Activated CD8-positive, alpha-beta memory T cell treated with anti-CD3 and anti-CD28 coated beads for 1 hour (primary cell): ENCODE measurements at places on chromosomes 3 and 15.
A peak's percentile ranks its signal among the peaks of the same experiment; 100 is the strongest.

DNA sequence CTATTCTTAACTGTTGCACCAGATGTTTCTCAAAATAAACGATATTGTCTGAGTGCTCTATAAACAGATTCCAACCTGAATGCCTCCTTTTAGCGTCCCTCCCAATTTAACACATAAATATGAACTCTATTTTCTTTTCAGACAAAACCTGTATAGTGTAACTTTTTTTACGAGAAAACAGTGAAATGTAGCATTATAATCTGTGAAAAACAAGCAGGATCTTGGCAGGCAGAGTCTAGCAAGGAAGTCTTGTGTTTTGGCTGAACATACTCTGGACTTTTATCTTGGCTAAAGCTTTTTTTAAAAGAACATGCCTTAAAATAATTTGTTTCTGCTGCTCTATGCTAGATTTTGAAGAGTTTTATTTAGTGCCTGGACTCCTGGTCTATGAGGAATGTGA, 150.5 kb downstream of the ROBO2 start:
- no peak for DNase-seq

DNA sequence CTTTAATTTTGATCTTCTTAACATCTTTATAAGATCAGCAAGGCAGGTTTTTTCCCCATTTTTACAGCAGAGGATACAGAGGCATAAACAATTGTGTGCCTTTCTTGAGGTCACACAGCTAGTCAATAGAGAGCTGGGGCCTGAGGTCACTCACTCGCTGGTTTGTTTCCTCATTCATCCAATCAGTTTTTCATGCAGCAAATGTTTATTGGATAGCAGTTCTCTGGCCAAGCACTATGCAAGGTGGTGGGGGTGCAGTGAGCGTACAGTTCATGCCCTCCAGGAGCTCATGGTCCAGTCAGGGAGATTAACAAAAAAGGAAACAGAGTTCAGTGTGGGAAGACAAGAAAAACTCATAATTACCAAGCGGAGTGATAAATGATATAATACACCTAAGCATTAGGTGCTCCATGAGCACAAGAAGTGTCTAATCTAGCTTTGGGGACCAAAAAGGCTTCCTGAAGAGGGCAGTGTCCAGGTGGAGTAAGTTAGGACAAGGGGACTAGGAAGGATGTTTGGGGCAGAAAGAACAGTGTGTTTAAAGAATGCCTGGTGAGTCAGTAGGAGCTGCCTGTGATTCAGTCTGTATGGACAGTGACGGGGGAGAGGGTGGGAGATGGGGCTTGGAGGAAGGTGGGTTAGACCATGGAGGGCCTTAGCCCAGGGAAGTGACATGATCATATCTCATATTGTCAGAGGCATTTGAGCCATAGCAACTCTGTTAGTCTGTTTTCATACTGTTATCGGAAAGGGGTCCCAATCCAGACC, 29.3 kb downstream of the MAP2K5 start:
- no peak for DNase-seq

DNA sequence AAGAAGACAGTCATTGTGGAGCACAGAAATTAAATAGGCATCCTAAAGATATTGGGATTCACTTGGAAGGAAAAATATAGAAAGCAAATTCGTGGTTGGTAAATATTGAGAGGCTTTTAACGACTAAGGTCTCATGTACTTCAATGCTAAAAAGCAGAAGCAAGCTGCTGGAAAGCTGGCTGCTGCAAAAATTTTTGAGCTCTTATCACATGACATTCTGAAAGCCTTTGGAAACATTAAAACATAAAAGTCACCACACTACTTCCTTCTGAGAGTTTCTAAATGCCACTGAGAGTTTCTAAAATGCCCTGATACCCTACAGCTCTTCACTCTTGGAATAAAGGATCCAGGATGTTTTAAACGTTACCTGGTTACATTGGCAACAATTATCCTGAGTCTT, 39.0 kb upstream of the CBLB start:
- DNase-seq: no peak

GRCh38 chr3:23811919-23812318, 6.2 kb downstream of the UBE2E1 start:
- no peak for DNase-seq

DNA sequence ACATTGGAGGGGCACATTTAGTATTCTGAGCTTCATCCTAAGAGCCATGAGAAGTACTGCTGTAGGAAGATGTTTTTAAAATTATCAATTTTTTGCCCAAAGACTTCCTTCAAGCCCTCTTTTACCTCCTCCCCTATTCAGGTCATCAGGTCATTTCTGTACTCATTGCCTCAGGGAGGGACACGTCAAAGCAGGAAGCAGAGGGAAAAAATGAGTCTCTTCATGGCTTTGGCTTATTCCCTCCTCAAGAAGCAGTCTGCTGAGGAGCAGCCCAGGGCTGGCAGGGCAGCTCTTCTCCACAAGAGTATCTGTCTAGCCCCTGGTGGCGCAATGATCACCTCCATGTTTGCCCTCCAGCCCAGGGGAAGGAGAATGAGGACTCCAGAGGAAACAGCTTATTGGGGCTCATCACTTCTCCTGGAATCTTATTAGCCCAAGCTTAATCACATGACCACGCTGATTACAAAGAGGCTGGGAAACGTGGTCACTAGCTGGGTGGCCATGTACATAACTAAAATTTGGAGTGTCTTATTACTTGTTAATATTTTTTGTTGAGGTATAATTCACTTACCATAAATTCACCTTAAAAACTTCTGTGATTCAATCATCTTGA, 44.2 kb upstream of the GATA2 start:
- no peak for DNase-seq

GRCh38 chr15:49055630-49056029, 9.4 kb upstream of the SECISBP2L start:
- no peak for DNase-seq

DNA sequence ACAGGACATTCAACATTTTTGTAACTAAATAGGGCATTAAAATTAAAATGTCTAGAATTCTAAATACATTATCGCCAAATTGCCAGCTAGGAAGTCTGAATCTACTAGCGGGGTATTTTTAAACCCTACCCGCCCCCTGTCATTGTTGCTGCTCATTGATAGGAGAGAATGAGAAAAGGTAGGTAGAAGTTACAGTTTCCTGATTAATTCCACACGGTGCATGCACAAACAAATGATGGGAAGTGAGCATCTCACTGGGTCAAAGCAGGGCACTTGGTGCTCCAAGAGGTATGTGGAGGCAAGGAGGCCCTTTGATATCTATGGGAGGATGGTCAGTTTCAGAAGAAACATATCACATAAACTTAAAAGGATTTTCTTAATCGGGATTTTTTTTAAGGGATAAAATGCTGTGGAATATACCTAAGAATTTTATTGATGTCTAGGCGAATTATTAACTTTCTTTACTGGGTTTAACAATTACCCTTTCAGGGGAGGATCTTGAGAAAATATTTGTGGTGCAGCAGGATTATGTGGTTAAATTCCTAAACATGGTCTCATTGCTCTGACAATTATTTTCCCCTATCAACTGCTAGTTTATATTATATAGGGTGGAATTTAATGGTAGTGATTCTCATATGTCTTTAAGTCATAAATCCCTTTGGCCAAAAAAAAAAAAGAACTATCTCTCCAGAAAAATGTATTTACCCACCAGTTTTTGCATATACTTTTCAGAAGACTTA, 236.0 kb upstream of the GOLGA6L4 start:
- no peak for DNase-seq

DNA sequence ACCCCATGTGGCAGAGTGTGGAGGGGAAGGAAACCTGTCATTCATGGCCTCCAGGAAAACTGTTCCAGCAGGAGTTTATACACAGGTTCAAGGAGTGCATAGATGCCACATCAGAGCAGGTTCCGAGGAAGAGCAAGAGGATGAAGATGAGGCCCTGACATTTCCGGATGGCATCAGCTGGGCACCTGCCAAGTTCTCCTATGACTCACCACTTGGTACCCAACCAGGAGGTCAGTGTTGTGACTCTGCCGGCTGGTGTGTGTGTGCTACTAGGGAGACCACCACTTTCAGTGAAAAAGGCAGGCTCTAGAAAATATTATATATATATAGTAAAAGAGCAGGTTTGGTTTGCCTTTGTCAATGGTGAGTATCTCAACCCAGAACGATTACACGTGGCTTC, 69.3 kb downstream of the NTRK3 start:
- no peak for DNase-seq

- no peak for DNase-seq
Observed at GRCh38 chr3:170321321-170322034, 36.0 kb upstream of the SKIL start.

DNA sequence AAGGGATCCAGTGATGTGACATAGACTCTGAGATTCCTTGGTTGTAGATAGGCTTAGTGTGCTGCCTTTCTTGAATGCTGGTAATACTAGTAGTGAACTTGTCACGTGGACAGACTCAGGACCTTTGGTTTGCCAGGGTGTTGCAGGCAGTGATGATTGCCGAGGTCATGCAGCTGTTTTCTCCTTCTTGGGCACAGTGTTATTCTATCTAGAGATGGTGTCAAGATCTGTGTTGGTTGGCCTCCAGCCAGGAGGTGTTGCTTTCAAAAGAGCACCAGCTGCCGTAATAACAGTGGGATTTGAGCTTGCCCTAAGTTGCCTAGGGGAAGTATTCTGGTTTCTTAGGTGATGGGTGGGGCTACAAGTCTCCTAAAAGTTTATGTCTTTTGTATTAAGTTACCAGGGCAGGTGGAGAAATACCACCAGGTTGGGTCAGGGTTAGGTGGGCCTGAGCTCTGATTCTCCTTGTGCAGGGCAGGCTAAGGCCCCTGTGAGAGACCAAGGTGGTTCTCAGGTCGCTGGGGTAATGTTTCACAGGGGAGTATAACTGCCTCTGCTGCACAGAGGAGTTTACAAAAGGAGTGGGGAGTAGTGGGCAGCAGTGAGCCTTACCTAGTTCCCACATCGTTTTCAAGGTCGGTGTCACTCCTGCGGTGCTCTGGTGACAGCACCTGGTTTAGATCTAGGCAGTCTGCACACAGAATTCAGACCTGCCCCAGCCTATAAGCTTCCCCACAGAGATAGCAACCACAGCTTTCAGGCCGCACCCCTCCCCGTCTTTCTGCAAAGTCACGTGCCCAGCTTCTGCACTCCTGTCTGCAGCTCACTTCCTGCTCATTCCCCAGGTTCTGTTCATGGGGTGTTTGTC, 350.3 kb downstream of the DOCK3 start:
- peak; percentile 41 for DNase-seq

DNA sequence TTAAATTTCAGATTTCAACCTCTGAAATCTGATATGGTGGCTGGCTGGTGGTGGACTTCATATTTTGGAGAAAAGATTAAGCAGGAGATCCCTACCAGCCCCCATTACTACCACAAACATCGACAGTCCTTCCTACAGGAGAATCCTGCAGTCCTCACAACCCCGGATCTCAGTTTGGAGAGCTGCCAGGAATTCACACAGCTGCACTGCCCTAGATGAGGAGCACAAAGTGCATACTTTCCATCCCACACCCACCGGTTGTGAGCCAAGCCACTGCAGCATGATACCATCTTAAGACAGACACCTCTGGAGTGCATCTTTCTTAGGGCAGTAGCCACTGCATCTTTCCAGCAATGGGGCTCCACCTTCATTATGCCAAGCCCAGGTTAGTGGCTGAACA, 185.5 kb upstream of the GPR149 start:
- no peak for DNase-seq

- DNase-seq: no peak
Observed at GRCh38 chr15:35858707-35859106, 312.7 kb upstream of the DPH6 start.

GRCh38 chr15:60477916-60478565, 901 bp downstream of the ICE2 start:
- DNase-seq: no peak

DNA sequence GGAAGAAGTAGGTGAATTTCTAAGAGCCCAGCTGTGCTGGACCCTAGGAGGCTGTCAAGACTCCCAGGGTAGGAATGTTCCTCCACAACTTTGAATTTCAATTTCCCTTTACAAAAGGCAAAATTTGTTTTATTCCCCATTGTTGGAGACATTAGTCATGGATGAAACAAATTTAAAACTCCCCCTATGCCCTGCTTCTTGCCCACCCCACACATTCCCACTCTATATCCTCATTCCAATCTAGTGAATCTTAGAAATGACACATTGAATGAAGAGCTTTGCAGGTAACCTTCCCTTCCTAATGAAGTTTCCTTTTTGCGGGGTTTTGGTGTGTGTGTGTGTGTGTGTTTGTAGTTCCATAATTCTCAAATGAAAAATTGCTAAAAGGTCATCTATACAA, 72.6 kb downstream of the CCNL1 start:
- DNase-seq: no peak
